ENCODE measurements at places on chromosomes 5 and 9.
A peak's percentile ranks its signal among the peaks of the same experiment; 100 is the strongest.

DNA sequence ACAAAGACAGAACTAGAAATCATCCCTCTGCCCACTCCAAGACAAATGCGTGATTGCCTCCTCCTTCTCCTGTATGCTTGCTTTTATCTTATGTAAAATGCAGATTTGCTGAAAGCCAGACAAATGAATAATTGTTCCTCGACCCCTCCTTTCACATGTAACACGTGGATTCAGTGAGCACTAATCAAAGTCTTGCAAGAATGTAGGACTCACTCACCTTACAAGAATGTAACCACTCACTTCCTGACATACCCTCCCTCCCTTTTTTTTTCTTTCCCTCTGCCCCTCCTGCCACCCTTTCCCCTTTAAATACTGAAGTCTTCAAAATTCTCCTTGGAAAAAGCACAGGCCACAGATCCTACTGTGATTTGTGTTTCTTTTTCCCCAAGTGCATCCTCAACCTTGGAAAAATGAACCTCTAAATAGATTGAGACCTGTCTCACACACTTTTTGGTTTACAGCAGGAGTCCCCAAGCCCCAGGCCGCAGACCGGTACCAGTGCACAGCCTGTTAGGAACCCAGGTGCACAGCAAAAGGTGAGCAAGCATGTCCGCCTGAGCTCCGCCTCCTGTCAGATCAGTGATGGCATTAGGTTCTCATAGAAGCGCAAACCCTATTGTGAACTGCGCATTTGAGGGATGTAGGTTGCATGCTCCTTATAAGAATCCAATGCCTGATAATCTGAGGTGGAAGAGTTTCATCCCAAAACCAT, 29.4 kb upstream of the HSD17B3 start:
- no peak overlapping the region for H3K4me3 ChIP-seq
- H3K36me3 ChIP-seq = peaks cover 7% of the 10 kb centered on the region

DNA sequence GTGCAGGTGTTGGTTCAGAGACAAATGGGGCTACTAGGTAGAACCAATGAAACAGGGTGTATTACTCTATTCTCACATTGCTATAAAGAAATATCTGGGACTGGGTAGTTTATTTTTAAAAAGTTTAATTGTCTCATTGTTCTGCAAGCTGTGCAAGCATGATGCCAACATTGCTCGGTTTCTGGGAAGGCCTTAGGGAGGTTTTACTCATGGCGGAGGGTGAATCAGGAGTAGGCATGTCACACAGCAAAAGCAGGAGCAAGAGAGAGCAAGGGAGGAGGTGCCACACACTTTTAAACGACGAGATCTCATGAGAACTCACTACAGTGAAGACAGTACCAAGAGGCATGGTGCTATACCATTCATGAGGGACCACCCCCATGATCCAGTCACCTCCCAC, 134.6 kb downstream of the PIK3R1 start:
- no peak for DNase-seq
- H3K36me3 ChIP-seq = no peaks in the 10 kb centered on the region
- peaks cover 16% of the 10 kb centered on the region for H3K4me1 ChIP-seq
- H3K27me3 ChIP-seq = peaks cover 9% of the 10 kb centered on the region
- no peak overlapping the region for H3K27ac ChIP-seq

GRCh38 chr9:11931109-11931508, 762.1 kb upstream of the TYRP1 start:
- no peaks in the 10 kb centered on the region for H3K4me1 ChIP-seq
- H3K27me3 ChIP-seq = no peaks in the 10 kb centered on the region
- DNase-seq = no peak
- no peaks in the 10 kb centered on the region for H3K36me3 ChIP-seq
- no peak overlapping the region for H3K4me3 ChIP-seq

DNA sequence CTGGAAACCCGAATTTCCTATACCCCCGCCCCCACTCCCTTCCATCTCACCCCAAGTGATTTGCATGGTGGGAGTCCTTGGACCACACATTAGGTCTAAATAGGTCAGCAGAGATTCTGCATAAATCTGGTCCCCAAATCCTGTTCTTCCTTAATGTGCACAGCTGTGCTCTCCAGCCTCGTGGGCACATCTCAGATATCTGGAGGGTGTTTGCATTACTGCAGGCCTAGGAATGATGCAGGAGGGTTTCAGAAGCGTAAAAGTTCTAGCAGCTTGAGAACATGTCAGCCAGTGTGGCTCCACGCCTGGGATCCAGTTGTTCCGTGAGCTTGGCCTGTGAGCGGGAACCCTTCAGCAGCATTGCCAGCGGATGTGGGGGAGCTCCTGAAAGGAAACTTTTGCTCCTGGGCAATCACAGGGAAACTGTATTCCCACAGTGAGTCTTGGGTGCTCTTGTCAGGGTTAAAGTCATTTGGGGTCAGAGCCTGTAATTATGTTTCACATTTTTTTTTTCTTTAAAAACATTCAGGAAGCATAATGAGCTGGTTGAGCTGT, 12.9 kb downstream of the ARHGAP26 start:
- no peaks in the 10 kb centered on the region for H3K36me3 ChIP-seq
- H3K4me3 ChIP-seq = no peak overlapping the region
- H3K27ac ChIP-seq = peak overlapping the region; percentile 73
- peaks cover 66% of the 10 kb centered on the region for H3K4me1 ChIP-seq
- no peak for DNase-seq
- no peaks in the 10 kb centered on the region for H3K27me3 ChIP-seq

DNA sequence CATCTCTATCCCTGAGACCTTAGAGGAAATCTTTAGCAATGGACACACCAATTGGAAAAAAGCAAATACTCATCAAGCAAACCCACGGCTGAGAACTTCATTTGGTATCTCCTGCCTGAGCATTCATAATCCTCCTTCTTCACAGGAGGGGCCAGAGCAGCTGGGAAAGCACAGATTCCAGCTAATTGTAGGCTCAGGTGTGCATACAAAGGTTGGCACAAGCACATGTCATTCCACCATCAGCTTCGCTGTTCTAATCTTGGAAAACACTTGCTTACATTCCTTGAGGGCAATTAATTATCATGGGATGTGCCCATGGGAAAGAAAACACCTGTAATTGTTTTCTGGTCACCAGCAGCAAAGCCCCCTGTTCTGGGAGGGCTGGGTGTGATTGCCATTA, 376.6 kb downstream of the SPOCK1 start:
- no peak for DNase-seq
- H3K27me3 ChIP-seq = peaks cover 2% of the 10 kb centered on the region
- no peak overlapping the region for H3K27ac ChIP-seq
- H3K4me1 ChIP-seq = peaks cover 27% of the 10 kb centered on the region
- no peaks in the 10 kb centered on the region for H3K36me3 ChIP-seq

DNA sequence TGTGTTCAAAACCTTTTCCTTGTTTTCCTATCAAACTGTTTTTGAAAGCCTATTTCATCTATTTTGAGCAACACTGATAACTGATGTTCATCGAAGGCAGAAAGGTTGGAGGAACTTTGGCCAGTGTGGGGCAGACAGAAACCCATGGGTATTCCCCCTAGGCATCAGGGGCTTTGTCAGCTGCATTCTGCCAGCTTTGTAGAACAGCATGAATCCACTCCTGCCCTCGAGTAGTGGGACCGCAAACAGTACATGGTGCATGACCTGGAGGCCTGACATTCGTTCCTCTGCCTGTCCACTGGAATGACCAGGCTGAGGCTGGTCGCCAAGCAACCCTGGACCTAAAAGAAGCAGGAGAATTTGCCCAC, 22.7 kb downstream of the ARHGAP26 start:
- DNase-seq = no peak
- H3K36me3 ChIP-seq = no peaks in the 10 kb centered on the region
- H3K4me3 ChIP-seq = no peak overlapping the region
- no peak overlapping the region for H3K27ac ChIP-seq

DNA sequence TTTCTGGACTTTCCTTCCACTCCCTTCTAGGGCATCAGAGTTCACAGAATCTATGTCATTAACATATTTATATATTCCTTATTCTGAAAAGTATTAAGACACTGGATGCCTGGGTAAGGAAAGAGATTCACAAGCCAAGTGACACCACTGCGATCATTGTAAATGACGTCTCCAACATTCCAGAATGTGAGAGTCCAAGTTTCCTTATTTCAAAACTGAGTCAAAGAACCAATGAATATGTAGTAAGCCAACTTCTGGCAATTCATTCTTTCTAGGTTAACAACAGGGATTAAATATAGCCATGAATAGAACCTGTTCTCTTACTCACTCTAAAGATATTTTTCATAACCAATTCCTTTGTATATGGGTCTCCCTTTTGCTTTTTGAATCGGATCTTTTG, 18.1 kb downstream of the RAI14 start:
- DNase-seq = no peak
- H3K4me3 ChIP-seq = no peak overlapping the region
- H3K4me1 ChIP-seq = peaks cover 12% of the 10 kb centered on the region
- peaks cover 38% of the 10 kb centered on the region for H3K36me3 ChIP-seq
- no peaks in the 10 kb centered on the region for H3K27me3 ChIP-seq

- H3K27ac ChIP-seq = peak overlapping the region; percentile 86
- H3K4me3 ChIP-seq = no peak overlapping the region
- H3K4me1 ChIP-seq = peaks cover 29% of the 10 kb centered on the region
Measured at GRCh38 chr9:134455934-134456755, 129.9 kb downstream of the RXRA start.

DNA sequence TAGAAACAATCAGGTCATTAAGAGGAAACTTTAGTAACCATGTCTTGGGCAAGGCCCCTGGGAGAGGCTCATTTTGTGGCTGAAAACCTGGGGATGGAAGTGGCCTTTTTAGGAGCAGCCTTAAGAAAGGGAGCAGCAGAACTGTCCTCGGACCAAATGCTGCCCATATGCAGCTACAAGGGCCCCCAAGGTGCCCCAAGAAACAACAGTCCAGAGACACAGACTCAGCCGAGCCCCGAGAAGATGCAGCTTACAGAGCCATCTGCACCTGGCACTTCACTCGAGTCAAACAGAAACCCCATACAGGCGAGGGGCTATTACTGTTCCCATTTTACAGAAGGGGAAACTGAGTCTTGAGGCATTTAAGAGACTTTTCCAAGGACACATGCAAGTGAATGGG, 58.0 kb downstream of the COL23A1 start:
- DNase-seq = no peak
- H3K4me3 ChIP-seq = no peak overlapping the region
- H3K27me3 ChIP-seq = peaks cover 9% of the 10 kb centered on the region
- H3K4me1 ChIP-seq = peaks cover 52% of the 10 kb centered on the region
- no peak overlapping the region for H3K27ac ChIP-seq
- no peaks in the 10 kb centered on the region for H3K36me3 ChIP-seq

DNA sequence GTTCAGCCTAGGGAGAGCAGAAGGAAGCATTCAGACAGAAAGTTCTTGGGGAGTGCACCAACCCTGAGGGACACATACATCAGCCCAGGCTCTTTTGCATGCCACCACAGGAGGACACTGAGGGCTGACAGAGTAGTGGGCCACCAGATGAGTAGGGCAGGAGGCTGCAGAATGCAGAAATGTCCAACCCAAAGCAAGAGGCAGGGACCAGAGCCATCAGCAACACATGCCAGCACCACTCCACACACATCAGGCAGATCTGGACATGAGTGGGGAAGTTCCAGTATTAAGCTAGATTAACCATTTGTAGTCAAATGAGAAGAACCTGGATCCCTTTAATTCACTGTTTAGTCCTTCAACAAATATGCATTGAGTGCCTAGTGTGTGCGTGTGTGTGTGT, 35.7 kb upstream of the OTULINL start:
- H3K27ac ChIP-seq = no peak overlapping the region
- no peak for DNase-seq
- no peaks in the 10 kb centered on the region for H3K36me3 ChIP-seq
- H3K4me1 ChIP-seq = no peaks in the 10 kb centered on the region

GRCh38 chr9:103674271-103674670, 419.8 kb upstream of the SMC2 start:
- no peaks in the 10 kb centered on the region for H3K27me3 ChIP-seq
- H3K4me1 ChIP-seq = no peaks in the 10 kb centered on the region
- H3K27ac ChIP-seq = no peak overlapping the region
- no peaks in the 10 kb centered on the region for H3K36me3 ChIP-seq

DNA sequence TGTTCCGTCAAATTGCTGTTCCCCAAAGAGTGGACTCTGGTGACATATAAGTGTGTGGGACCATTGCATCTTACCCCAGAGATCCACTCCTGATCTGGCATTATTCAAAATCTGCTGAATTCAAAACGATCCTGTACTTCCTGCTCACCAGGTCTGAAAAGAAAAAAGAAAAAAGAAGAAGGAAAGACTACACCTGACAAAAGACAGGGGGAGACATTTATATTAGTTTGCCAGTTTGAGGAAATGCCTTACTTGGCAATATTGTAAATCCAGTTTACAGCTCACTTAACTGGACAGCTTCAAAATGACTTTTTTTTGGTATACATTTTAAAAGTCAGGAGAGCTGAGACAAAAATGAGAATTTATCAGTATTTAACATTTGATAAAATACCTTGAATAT, 15.0 kb upstream of the GRHPR start:
- H3K4me1 ChIP-seq = peaks cover 20% of the 10 kb centered on the region
- H3K4me3 ChIP-seq = no peak overlapping the region
- H3K27ac ChIP-seq = no peak overlapping the region

- H3K36me3 ChIP-seq = no peaks in the 10 kb centered on the region
- H3K27ac ChIP-seq = no peak overlapping the region
- H3K4me1 ChIP-seq = peaks cover 4% of the 10 kb centered on the region
- no peak for DNase-seq
Measured at GRCh38 chr9:31912636-31913035, 471.8 kb upstream of the ACO1 start.

DNA sequence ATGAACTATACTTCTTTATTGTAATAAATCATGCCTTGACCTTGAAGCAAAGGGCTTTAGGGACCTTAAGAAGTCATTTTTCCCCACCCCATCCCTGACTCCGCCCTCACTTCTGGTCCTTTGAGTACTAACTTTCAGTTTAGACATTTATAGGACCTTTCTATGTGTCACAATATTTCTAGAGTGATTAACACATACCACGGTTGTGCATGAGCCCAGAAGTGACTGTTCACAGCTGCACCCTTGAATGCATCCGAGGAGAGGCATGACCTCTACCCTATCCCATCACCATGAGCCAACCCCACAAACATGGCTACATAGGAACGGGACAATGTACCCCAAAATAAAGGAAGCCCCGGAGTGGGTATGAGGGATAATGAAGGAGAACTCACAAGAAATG, 160.3 kb downstream of the HSD17B3 start:
- peaks cover 8% of the 10 kb centered on the region for H3K36me3 ChIP-seq
- H3K27ac ChIP-seq = no peak overlapping the region
- H3K27me3 ChIP-seq = peaks cover 8% of the 10 kb centered on the region
- DNase-seq = no peak
- peaks cover 35% of the 10 kb centered on the region for H3K4me1 ChIP-seq
- H3K4me3 ChIP-seq = no peak overlapping the region

DNA sequence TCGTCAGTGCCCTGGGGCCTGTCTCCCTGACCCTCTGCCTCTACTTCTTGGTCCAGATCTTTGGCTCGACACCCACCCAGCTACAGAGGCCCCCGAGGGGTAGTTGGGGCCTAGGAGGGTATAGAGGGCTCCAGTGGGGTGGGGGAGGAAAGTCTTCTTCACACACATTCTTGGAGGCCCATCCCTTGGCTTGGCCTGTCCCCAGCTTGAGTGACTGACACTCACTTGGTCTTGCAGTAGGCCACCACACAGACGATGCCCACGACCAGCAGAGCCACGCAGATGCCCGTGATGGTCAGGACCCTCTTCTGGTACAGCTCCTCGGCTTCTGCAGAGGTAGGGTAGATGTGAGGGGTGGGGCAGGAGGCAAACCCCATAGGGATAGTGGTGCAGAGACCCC, 59.8 kb downstream of the PSD2 start:
- H3K36me3 ChIP-seq = no peaks in the 10 kb centered on the region
- no peak overlapping the region for H3K27ac ChIP-seq
- H3K4me3 ChIP-seq = no peak overlapping the region

- H3K4me3 ChIP-seq = no peak overlapping the region
- no peaks in the 10 kb centered on the region for H3K36me3 ChIP-seq
- no peak for DNase-seq
- peaks cover 8% of the 10 kb centered on the region for H3K4me1 ChIP-seq
Measured at GRCh38 chr9:107147134-107147533, 135.9 kb upstream of the RAD23B start.
